Renal cortex interstitium (tissue), 15 donors: ENCODE measurements at places on chromosomes 4 and X. TPM values are rescaled to one million over a fixed set of nuclear protein-coding genes. Genes with fewer than 3 reads are reported as not detected.

SRPK3 gene
- polyA plus RNA-seq: 1.9 TPM

CPZ gene
- polyA plus RNA-seq: 14.6 TPM

DUX4 gene
- polyA plus RNA-seq: 0.59 TPM

TLR10 gene
- 0.76 TPM for polyA plus RNA-seq

ERCC6L gene
- polyA plus RNA-seq: 5.4 TPM

GATB gene
- 33.5 TPM for polyA plus RNA-seq

- DNase-seq: no peak
These were observed 72.3 kb downstream of the PRKG2 start for GRCh38 chr4:81142744-81143143.

DNA sequence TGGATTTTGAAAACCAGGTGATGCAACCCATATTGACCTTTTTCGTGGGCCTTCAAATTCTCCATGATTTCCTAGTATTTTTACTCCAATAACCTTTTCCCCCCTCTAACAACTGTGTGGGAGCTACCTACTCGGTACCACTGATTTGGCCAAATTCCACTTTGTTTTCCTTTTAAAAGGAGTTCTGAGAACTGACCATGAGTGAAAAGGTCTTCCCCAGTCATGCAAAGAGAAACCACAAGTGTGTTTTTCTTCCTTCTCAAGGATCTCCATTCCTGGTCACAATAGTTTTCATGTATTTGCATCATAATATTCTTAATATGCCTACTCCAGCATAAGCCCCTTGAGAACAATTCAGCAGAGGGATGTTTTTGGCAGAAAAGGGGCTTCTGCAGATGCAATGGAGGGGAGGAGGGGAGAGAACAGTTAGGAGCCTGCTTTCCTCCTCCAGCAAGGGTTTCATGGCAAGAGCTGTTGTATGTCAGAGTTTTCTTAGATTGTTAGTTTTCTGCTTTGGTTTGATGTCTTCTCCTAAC is 195.3 kb upstream of the ANXA3 start:
- no peak for DNase-seq

- DNase-seq: no peak
These were observed 1167.2 kb upstream of the PABPC4L start for GRCh38 chr4:135368831-135369230.

DNA sequence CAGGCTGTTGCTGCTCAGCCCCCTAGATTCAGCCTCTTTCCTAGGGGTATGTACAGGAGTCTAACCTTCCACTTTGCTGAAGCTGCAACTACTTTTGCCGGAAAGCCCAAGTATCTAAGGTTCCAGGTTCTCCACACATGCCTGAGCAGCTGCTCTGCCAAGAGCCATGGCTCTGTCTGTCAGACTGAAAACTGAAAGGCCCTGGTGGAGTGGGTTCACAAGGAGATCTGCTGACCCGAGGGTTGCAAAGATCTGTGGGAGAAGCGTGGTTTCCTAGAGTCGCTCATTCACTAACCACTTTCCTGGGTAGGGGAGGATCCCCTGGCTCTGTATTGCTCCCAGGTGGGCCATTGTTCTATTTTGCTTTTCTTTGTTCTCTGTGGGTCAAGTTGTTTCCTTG is 6.0 kb upstream of the PNMA6F start:
- DNase-seq: no peak
